SIG-M5 (cell line): ENCODE measurements at places on chromosomes 5 and 9.

DNA sequence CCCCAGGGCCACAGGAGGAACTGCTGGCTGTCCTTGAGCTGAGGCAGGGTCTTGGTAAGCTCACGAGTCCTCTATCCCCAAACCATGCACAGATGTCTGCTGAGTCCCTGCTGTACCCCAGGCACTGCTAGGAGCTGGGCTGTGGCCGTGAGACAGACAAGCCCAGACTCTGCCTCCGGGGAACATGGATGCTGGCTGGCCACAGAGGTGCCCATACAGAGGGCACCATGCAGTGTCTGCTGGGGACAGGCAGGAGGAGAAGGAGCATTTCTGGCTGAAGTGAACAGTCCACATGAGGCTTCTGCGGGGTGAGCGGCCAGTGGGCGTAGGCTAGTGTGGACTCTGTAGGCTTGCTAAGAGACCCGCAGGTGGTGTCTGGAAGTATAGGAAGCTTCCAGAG, 4.8 kb upstream of the SEC16A start:
- DNase-seq, result no peak

DNA sequence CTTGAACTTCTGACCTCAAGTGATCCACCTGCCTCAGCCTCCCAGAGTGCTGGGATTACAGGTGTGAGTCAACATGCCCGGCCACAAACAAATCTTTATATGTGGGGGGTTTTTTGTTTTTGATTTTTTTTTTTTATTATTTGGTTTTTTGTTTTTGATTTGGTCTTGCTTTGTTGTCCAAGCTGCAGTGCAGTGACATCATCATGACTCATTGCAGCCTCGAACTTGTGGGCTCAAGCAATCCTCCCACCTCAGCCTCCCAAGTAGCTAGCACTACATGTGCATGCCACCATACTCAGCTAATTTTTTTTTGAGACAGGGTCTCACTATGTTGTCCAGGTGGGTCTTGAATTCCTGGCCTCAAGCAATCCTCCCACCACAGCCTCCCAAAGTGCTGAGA, 42.4 kb downstream of the ALDH7A1 start:
- no peak for DNase-seq

GRCh38 chr5:140038373-140038957, 4.6 kb downstream of the NRG2 start:
- DNase-seq, result no peak

DNA sequence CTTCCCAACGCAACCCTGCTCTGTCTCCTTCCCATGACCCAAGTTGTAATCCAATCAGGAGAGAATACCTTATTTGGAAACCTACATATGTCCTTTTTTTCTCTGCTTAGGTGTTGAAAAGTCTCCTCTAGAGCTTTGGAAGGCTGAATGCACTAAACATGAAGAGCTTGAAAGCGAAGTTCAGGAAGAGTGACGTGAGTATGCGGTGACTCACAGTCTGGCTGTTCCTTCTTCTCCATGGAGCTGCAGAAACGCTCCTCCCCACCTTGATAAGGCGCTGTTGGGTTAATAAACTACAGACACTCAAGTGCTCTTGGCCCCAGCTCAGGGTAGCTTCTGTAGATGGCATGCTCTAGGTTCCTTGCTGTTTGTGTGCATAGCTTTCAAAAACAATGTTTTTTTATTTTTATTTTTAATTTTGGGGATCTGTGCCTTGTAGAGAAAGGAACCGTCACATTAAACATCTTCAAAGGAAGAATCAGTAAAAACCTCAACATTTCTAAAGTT, 30.7 kb downstream of the RAI14 start:
- no peak for DNase-seq

DNA sequence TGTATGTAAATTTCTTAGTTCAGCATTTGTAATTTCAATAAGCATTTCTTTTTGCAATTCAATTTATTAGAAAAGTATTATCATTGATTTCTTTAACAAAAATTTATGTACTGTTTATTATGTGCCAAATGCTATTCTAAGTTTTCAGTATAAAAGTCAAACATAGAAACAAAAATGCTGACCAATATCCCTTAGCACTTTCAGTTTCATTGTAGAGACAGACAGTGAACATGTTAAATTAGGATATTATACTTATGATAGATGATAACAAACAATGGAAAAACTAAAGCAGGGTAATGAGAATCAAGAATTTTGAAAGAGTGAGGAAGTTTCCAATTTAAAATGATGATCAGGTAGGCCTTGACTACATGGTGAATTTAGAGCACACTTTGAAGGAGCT, 1106.0 kb downstream of the TAF11L14 start:
- no peak for DNase-seq

DNA sequence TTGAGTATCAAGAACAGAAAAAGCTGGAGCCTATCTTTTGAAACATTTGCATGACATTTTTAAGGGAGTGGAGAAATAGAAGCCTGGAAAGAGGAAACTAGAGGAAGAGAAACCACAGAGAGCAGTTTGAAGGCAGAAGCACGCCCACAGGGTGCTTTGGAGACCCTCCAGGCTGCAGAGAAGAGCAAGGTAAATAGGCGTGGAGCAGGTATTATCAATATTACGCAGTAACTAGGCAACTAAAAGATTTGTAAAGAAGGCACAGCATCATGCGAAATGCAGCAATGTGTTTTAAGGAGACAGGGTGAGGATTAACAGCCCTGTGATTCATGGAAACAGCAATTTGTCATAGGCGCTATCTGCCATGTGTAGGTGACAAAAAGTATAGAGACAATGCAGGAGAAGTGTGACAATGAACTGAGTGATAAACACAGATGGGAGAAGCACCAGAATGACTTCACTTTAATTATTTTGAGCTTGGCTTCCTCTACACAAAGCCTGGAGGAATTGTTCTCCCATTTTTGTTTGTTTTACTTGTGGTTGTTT, 281.2 kb downstream of the BRINP1 start:
- no peak for DNase-seq

- DNase-seq, result no peak
These were observed 179.3 kb downstream of the C9orf152 start for GRCh38 chr9:110028676-110029075.

DNA sequence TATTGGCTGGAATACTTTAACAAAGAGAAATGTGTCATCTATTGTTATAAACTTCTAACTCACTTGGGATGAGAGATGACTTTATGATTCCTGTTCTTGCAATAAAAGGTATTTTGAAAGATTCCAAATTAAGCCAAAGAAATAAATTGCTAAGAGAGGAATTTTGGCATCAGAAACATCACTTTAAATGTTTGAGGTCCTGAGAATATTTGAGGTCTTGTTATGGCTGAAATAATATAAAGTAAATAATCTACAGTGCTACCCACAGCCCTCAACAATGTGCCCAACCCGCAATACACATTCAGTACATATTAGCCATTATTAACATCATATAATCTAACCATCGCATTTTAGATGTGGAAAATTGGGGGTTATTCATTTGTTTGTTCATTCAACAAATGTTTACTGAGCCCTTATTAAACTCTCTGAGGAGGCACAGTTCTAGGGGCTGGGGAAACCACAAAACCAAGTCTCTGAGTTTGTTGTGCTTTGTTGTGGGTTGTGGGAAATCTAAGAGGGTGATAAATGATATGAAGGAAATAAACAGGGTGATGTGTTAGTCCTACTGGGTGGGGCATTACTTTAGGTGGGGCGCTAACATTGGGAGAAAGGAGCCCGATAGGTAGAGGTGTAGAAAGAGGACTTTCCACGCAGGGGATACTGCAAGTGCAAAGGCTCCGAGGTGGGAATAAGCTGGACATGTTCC, 135.2 kb upstream of the CLINT1 start:
- no peak for DNase-seq

DNA sequence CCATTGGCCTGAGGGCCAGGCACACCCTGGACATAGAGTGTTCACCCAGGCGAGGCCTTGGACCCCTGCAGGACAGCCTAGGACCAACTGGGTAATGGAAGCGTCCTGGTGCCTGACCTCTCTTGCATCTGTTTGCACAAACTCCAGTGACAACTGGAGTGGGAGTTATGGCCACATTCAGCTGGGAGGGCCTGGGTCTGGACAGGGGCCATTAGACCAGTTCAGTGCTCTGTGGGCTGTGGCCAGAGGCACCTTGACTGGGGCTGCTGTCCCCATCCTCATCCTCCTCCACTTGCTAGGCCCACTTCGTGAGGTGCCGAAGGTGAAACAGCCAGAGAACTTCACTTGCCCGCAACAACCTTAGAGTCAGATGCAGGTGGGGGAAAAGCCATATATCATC, 372.7 kb upstream of the IRX1 start:
- DNase-seq, result no peak

GRCh38 chr9:136667214-136667939, 4.7 kb downstream of the EGFL7 start:
- no peak for DNase-seq

GRCh38 chr9:94794476-94795167, 68.1 kb downstream of the AOPEP start:
- DNase-seq, result no peak

DNA sequence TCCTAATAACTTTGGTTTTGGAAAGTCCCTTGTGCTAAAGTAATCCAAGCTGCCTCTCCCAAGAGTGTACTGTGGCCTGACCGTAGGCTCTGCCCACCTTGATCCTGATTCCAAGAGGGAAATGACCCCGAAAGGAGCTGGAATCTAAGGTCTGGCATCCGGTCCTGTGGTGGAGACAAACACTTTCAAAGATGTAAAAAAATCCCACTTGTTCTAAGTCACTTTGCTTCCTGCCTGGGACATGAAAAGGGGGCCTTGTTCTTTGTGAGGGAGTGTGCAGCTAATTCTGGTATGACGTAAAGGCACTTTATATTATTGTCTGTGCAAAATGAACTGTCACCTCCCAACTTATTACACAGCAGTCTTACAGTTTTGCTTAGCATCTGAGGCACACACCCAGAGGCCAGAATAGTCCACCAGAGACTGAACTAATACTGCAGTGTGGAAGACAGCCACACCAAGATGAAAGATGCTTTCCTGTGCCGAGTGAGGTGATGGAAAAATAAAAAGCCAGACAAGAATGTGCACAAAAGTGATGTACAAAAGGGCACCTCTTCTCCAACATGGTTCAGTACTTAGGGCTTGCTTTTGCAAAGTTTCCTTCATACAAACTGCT, 128.7 kb downstream of the SLC12A2 start:
- no peak for DNase-seq

GRCh38 chr5:174145821-174146220, 100.3 kb downstream of the NSG2 start:
- DNase-seq, result no peak

DNA sequence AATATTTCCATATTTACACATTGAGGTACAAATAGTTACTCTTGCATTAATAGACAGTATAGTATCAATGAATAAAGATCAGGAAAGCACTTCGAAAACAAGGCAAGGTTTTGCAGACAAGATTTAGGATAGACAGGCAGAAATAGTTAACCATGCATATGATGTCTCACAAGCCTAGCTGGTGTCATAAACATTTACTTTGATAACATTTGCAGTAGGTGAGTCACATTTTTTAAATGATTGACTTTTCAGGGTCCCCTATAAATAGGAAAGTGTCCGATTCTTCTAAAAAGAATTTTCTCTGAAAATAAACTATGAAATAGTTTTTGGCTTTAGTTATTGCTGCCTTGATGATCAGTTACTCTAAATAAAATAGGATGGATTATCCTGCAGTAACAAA, 162.1 kb downstream of the SNX18 start:
- DNase-seq, result no peak

GRCh38 chr9:84138541-84138940, 157.9 kb downstream of the RMI1 start:
- DNase-seq, result no peak

DNA sequence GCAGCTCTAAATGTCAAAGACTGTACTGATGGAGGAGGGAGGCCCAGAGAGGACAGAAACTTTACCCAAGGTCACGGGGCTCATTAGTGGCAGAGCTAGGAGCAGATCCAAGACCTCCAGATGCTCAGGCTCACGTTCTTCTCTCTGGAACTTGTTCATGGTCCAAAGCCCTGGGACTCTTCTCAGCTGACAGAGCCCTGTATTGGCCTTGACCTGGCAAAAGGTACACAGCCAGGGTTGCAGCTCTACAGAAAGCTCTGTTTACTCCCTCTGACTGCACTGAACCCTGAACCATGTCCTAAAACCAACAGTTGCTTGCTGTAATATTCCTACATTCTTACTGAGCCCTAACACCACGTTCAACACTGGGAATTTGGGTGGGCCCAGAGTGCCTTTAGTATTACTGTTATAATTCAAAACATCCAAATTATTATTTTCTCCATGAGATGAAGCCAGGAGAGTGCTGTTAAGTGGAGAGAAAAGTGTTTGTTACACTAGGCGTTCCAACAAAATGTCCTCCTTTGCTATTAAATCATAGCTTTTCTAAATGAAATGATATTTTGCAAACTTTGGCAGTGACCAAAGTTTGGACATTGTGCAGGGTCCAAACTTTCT, 602.4 kb upstream of the CLINT1 start:
- DNase-seq, result no peak

GRCh38 chr5:155278532-155278931, 265.0 kb downstream of the KIF4B start:
- no peak for DNase-seq

DNA sequence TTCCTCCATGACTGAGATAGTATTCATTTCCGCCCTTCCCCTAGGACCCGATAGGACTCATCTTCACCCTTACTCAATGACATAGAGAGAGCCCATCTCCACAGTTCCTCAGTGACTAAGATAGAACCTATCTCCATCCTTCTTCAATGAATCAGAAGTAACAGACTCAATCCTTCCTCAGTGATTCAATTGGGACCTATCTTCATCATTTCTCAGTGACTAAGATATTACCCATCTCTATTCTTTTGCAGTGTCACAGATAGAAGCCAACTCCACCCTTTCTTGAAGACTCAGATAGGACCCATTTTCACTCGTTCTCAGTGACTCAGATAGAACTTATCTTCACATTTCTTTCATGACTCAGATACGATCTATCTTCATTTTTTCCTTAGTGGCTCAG, 164.6 kb downstream of the FBXO4 start:
- DNase-seq, result no peak

DNA sequence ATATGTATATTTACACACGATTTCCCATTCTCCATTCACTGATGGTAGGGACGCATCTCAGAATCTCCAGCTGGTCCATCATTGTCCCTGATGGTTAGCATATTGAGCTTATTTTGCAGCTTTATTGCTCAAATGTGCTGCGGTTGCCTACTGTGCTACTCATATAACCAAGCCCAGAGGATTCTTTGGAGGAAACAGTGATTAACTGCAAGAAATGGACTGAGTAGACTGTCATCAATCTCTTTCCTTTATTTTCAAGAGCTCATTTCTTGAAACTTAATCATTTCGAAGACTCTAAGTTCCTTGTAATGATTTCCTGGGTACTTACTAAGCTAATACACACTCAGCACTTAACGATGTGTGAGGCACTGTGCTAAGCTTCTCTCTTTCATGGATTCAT, 119.0 kb downstream of the MAT2B start:
- no peak for DNase-seq

DNA sequence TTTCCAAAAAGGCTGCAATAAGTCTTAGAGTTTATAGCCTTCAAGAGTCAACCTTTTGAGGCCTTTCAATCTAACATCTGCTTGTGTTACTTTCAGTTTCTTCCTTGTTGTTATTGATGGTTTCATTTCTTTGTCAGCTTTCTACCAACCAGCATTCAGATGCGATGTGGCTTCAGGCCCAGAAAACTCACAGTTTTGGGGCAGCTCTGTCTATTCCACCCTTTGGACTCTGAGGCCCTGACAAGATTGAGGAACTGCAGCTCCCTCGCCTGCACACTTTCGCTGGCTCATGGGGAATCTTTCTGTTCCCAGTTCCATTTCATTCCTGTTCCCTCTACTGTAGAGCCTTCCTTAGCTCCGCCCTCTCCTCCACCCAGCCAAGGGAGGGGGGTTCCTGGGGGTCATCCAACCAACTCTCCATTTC, 13.3 kb upstream of the WHRN start:
- no peak for DNase-seq

GRCh38 chr9:132994410-132995120, 16.1 kb downstream of the GFI1B start:
- DNase-seq, result no peak
